ENCODE measurements at places on chromosomes 6 and 20.

DNA sequence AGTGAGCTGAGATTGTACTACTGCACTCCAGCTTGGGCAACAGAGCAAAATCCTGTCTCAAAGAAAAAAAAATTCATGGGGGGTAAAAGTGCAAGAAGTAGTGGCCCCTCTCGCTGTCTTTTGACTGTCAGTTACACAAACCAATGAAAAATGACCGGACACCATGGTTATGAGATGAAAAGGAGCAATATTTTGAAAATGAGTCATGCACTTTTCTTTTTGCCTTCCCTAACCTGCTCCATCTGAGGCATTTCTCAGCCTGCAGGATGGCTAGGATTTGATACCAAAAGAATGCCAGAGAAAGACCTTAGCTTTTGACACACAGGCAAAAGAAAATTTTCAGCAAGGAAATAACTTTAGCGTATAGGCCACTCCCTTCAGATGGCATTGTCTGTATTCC, 181.7 kb upstream of the ARID1B start:
- no peak for DNase-seq

- DNase-seq: no peak
Measured at GRCh38 chr20:18748987-18749386, 64.6 kb upstream of the SCP2D1 start.

GRCh38 chr20:41938353-41938752, 320.2 kb upstream of the CHD6 start:
- no peak for DNase-seq

DNA sequence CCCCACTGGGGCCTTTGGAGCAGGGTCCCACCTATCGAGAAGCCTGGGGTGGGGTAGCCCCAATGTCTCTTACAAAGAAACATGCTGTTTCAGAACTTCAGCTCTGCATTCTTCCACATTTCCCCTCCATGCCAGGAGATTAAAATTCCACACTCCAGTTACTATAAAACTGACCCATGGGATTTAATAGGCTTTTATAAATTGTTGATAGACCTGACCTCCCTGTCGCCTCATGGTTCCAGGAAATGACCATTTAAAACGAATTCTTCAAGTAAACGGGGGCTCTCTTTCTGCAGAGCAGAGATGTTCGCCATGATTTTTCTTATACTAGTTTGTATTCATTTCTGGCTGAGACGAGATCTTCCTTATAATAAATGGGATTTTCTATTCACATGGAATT, 19.3 kb downstream of the RIN2 start:
- no peak for DNase-seq

GRCh38 chr6:19714434-19715166, 122.6 kb upstream of the ID4 start:
- DNase-seq: no peak

DNA sequence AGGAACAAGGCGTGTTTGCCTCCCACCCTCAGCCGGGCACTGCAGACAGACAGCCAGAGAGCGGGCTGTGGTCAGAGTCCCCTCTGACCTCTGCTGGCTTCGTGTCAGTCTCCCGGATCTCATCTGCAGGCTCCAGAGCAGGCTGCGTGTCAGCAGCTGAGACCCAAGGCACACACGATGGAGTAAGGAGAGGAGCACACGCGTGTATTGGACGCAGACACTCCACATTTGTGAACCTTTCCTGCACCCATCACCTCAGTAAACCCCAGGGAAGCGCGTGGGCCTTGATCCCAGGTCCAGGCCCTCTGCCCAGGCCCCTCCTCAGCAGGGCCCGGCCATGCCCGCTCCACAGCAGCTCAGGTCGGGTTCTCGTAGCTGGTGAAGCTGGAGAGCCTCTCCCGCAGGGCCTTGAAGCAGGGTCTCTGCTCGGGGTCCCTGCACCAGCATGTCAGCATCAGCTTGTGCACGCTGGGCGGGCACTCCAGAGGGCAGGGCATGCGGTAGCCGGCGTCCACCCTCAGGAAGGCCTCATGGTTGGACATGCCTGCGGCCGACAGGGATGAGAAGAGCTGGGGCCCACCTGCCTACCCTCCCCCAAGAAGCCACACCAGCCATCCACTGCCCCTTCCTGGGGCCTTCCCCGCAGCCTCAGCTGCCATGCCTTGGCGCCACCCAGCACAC, 7.9 kb downstream of the PTK6 start:
- DNase-seq: no peak

Measured in dermis blood vessel endothelial cell (primary cell).